Central memory CD4-positive, alpha-beta T cell (primary cell): ENCODE measurements at places on chromosomes 2 and 18.

- no peak for DNase-seq
These were observed 23.7 kb upstream of the TMX3 start for GRCh38 chr18:68738564-68738963.

GRCh38 chr18:33532978-33533377, 45.0 kb upstream of the ASXL3 start:
- DNase-seq, result no peak

- no peak for DNase-seq
These were observed 325.3 kb upstream of the MYT1L start for GRCh38 chr2:2656115-2657011.

- DNase-seq, result peak; percentile 33
These were observed 40.4 kb downstream of the TMEM18 start for GRCh38 chr2:636641-637405.

DNA sequence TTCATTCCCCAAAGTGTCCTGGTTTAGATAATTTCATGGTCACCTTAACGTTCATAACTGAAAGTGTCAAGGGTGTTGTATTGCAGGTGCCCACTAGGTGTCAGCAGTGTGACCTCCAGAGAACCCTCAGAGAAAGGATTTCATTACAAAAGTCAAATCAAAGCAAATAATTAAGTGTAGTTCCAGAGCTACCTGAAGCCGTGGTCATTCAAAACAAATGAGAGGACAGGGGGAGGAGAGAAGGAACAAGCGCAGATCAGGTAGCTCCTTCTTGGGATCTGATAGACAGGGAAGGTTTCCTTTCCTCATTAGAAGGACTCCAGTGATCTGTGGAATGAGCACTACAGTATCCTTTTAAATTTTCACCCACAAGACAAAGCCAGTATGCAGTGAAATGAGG, at the start of gene SLC9A4:
Gene SLC9A4, plus strand, starts transcription at position 207 of the 400 bp plus-strand sequence. CDS start 534 bp downstream, outside the sequence.
- peak; percentile 14 for DNase-seq

DNA sequence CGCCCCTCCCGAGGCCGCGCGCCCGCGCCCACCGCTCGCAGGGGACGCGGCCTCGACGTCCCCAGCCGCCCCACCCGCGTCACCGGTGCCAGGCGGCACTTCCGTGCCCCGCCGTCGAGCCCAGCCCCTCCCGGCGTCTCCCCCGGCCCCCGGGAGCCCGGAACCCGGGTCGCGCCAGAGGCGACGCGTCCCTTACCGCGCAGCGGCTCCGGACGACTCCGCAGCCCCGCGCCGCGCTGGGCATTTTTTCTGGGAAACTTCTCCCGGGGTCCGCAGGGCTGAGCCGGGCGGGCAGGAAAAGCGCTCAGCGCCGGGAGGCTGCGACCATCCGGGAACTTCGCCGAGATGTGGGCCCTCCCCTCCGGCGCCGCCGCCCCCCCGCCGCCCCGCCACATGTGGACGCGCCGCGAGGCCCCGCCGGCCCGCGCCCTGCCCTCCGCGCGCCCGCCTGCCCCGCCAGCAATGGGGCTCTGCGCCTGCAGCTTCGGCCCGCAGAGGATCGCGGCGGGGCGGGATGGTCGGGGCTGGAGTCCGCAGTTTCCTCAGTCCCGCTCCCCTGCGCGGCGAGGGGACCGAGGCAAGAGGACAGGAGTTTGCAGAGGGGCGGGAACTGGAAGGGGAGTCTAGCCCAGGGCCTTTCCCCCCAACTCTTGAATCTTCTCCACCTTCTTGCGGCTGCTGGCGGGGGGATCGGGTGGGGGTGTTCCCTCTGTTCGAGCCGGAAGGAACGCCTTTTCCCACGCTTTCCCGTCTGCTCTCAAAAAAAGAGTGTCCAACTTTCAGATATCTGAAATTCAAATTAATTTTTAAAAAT, 81.5 kb downstream of the CHRNA1 start:
- peak; percentile 70 for DNase-seq

DNA sequence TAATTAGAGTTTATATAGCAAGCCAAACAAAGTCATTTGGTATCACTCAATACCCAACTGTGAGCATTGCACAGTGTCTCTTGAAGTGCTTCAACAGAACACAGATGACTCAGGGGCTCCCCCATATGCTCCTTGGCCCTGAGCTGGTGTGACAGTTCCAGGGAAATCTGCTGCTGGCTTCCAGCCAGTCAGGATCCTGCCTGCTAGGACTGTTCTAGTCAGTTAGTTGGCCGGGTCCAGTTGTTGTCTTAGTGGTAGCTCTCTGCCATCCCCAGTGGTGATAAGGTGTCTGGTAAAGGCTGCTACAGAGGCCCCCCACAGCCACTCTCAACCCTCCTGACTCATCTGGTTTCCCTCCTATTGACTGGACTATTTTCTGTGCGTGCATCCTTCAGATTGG, 100.3 kb downstream of the IRS1 start:
- no peak for DNase-seq

DNA sequence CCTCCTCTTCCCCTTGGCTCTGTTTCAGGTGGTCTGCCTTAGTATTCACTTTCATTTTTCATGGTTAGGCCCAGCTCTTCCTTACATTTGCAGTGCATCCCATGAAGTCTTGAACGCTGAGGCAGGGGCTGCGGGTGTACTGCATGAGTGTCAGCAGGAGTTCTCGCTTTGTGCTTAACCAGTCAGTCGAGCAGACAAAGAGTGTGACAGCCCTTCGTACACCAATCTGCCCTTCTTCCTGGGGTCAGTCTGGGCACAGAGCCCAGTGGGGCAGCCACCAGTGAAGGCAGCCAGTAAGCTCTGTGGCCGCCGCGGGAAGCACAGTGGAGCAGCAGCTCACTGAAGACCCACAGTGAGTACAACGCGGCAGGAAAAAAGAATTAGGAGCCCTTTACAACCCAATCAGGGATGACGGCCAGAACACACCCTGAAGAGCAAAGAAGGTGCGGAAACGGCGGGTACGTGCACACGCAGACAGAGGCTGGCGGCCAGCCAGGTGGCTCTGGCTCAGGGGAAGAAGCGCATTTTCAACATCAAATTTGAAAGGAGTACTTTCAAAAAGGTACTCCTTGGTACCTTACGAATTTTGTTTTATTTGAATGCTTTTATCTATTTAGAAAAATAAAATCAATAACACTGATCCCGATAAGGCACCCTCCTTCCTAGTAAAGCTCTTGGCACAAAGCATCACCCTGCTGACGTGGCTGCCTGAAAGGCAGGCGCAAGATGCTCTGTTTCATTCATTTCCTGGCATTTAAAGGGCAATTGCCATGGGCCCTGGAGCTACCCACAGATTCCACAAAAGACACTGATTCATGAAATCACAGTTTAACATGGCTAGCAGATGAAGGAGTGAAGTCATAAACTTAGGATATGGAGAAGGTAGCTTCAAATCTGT, 47.0 kb upstream of the SEMA4C start:
- no peak for DNase-seq

DNA sequence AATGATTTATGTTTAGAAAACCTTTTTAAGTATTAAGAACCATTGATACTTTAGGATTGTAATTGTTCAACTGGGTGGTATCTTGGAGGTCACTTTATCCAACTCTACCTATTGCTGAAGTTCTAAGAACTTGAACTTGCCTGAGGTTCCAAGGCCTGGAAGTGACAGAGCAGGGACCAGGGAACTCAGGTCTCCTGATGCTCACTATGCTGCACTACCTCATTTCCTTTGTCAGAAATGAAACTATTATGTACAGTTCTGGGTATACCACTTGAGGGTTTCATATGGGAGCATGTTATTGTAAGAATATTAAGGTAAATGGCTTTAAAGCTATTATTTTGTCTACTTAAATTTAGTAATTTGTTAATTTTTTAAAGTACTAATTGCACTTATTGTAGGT, 3.0 kb downstream of the MBD5 start:
- no peak for DNase-seq

- DNase-seq, result no peak
These were observed 2.6 kb upstream of the GALNT1 start for GRCh38 chr18:35578936-35579335.

DNA sequence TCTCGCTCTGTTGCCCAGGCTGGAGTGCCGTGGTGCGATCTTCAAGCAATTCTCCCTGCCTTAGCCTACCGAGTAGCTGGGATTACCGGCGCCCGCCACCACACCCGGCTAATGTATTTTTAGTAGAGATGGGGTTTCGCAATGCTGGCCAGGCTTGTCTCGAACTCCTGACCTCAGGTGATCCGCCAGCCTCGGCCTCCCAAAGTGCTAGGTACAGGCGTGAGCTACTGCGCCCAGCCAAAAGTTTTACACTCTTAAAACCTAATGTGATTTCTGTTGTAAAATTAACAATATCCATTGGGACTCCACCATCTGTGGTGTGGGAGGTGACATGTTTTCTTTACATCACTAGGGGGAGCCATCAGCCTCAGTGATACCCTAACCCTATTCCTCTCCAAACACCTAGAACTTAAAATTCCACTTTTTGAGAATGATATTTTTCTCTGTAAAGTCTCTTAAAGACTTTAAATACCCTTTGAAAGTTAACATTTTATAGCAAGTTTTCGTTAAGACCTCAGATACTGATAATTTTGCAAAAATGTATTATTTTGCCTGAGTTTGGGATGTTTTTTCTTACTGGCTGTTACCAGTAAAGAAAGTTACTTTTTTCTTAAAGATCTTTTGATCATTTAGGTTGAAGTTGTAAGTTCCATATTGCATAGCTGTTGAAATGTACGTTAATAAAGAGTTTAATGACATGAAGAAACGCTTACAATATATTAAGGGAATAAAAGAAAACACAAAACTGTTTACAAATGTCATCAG, 11.6 kb upstream of the EIF2AK2 start:
- DNase-seq, result peak; percentile 24

GRCh38 chr2:207333599-207334300, 168.0 kb upstream of the KLF7 start:
- DNase-seq, result no peak

GRCh38 chr2:240528406-240529040, 29.3 kb downstream of the ANKMY1 start:
- DNase-seq, result no peak

GRCh38 chr18:34608064-34608463, 102.0 kb upstream of the DTNA start:
- no peak for DNase-seq

- DNase-seq, result no peak
These were observed 36.4 kb downstream of the CDC42EP3 start for GRCh38 chr2:37634914-37635503.

DNA sequence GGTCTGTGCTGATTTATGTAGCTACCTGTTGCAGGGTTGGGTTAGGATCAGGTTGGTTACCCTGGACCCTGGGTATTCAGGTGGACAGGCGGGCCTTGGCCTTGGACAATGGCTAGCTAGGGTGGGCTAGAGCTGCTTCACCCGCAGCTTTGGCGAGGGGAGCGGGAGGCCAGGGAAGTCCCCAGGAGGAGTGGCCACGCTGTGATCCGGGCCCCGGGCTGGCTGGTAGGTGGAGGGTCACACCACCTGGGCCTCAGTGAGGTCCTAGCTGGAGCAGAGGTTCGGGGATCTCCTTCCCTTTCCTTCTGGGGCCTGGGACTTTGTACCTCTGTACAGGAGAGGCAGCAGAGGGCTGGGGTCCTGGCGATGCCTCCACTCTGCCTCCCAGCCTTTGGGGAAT, 9.8 kb downstream of the RTP5 start:
- DNase-seq, result no peak

DNA sequence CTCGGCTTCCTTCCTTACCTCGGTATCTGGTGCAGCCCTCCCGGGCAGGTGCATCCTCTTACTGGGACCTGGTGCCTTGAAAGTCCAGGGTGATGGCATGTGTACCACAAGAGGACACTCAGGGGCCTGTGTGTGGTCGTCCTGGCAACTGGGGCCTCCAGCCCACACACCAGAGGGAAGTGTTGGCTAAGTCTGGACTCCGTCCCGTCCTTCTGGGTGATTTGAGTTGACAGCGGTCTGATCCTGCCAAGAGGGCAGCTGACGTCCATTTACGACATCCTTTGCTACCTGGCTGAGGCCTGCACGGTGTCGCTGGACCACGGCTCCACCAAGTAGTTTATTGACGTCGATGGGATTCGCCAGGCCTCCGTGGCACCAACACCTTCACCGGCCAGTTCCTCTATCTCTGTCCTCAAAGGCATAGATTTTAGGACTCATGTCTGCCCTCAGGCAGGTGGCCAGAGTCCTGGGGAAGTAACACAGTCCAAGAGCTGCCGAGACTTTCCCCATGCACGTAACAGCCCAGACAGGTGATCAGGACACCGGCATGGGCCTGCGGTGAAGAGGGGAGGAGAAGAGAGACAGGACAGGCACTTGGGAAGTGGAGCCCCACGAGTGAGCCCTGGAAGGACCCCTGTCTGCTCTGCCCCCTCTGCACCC, 186.0 kb upstream of the HDAC4 start:
- no peak for DNase-seq

DNA sequence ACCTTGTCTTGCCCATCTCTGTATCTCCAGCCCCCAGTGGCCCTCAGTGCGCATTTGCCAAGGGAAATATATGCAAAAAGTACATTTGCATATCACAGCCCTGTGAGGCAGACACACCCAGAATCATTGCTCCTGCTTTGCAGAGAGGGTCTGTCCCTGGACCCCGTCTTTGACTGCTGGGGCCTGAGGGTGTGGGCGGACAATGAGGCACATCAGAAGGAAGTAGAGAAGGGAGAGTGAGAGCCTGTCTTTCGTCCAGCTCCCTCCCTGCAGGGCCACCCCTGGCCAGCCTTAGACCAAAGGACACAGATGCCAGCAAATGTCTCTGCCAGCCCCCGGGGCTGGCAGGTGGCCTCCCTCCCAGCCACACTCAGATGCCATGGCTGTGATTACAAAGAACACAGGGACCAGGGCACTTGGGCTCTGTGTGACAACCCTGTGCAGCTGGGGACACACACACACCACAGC, 516.2 kb upstream of the MYT1L start:
- no peak for DNase-seq

GRCh38 chr18:70781860-70782453, 493.1 kb downstream of the SOCS6 start:
- peak; percentile 38 for DNase-seq

DNA sequence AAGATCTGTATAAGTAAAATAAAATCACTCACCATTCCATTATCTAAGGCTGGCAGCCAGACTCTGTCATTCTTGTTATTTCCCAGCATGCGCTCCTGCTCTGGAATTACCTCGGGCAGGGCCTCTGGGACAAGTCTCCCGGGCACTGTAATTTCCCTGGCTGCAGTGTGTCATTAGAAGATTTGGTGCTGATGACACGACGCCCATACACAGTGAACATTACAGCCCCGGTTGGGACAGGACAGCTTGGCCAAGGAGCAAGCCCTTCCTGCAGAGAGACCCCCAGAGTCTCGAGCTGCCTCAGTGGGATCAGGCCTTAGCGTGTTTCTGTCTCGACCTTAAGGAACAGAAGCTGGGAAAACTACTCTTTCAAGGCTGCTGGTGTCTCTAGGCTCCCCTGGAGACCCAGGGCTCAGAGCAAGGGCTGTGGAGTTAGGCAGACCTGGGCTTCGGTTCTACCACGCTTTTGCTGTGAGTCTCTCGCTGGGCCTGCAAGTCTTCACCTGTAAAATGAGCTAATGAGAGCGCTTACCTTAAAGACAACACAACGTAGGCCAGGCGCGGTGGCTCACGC, 39.7 kb downstream of the SMAD7 start:
- DNase-seq, result no peak

GRCh38 chr18:59569390-59569791, 127.8 kb downstream of the CCBE1 start:
- no peak for DNase-seq

GRCh38 chr2:26870585-26871095, 22.7 kb downstream of the DPYSL5 start:
- DNase-seq, result no peak
